ENCODE measurements at places on chromosomes 4 and X.

DNA sequence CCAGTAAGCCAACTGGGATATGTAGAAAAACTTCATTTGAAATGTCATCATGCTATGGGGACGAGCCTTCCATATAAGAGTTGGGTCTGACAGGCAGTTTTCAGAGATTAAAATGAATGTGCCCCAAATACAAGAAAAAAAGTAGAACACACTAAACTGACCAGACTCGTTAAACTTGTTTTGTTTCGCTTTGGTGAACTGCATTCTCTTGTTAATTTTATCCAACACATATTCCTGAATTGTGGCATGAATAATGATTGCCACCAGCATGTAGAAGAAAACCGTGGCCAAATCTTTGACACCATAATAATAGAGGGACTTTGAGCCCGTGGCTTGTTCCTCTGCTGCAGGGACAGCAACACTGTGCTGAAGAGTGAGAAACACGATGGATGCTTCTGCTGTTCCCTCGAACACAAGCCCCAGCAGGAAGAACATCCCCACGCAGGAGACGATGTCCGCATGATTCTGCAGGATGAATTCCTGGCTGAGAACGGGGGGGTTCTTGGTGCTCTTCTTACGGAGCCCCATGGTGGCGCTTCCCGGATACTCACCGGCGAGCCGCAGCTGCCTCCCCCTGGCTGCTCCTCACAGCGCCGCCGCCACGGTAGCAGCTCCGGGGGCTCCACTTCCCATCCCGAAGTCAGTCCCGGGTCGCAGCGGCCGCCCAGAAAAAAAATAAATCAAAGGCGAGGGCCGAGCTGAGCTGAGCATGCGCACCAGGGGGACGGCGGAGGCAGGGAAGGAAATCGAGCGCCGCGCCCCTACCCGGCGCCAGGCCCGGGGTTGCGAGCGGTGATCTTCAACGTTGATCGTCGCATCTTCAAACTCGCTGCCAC lies at the start of gene TRAM1L1:
TRAM1L1 (minus strand) TSS at position 711 of the 836 bp plus-strand sequence; CDS start at position 528, 183 bp downstream.
- DNase-seq: peak; percentile 47

- DNase-seq: no peak
Measured at GRCh38 chr4:177376024-177376423, 66.2 kb downstream of the AGA start.

GRCh38 chr4:67452100-67452845 lies 93.0 kb downstream of the CENPC start:
- DNase-seq: no peak

DNA sequence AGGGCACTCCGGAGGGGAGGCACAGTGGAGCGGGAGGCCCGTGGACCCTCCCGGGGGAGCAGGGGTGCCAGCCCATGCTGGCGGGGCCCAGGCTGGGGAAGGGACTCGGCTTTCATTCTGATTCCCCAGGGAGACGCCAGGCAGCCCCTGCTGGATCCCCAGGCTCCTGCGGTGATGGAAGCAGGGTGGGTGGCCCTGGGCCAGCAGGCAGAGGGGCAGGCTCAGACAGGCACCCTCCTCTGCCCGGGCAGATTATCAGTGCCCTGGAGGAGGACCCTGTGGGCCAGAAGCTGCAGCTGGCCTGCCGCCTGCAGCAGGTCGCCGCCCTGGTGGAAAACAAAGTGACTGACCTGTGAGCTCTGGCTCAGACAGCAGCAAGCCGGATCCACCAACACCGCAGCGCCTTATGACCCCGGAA lies 2.1 kb upstream of the SRPK3 start:
- DNase-seq: peak; percentile 32

GRCh38 chr4:66741081-66741480 lies 804.2 kb downstream of the CENPC start:
- no peak for DNase-seq

DNA sequence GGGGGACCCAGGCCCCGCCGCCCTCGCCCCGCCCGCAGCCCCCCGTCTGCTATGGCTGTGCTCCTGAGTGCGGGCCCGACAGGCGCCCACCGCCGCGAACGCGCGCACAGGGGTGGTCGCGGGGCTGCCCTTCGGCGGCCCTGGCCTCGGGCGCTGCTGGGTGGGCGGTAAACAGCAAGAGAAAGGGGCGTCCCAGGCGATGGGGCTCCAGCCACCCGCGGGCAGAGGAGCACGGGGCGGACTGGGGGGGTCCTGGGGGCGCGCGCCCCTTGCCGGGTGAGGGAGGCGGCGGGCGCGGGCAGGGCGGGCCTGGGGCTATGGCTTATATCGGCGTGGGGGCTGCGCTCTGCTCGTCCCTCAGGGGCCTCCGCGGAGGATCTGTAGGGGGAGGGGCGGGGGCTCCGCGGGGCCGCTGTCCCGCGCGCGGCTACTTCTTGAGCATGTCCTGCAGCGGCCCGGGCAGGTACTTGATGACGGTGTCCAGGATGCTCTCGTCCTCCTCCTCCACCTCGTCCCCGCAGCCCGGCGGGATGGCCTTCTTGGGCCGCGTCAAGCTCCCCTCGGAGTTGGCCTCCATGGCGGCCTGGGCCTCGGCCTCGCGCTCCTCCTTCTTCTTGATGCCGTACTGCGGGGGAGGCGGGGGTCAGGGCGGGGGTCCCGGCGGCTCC lies 39.7 kb downstream of the CPLX1 start:
- DNase-seq: no peak

DNA sequence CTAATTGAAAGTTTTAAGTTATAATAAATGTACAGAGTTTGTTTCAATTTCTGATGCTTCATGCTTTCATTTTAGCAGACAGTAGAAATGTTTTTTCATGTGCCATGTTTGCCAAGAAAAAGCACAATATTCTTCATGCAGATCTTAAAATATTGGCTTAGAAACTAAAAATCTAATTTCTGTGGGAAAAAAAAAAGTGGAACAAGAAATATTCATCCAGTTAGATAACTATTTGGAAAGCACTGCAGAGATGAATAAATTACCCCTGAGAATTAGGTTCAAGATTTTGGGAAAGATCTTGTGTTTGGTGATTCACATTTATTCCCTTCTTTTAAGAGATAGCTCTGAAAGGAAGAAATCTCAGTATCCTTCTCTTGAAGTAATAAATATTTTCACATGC lies 912.5 kb downstream of the C4orf33 start:
- DNase-seq: no peak

DNA sequence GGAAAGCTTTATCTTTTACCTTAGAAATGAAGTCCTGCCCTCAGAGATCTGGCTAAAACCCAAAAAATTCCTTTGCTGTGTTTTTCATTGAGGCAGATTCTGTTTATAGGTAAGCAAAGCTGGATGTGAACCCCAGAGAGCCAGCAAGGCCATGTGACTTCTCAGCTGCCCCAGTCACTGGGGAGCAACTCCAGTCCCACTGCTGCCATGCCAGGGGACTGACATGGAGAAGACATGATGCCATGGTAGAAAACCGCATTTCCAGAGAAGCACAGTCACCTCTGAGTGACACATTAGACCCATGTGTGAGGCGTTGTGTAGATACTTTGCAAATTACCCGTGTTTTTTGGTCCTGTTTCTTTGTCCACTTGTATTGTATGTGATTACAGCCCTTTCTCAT lies 45.4 kb downstream of the PTTG2 start:
- no peak for DNase-seq

DNA sequence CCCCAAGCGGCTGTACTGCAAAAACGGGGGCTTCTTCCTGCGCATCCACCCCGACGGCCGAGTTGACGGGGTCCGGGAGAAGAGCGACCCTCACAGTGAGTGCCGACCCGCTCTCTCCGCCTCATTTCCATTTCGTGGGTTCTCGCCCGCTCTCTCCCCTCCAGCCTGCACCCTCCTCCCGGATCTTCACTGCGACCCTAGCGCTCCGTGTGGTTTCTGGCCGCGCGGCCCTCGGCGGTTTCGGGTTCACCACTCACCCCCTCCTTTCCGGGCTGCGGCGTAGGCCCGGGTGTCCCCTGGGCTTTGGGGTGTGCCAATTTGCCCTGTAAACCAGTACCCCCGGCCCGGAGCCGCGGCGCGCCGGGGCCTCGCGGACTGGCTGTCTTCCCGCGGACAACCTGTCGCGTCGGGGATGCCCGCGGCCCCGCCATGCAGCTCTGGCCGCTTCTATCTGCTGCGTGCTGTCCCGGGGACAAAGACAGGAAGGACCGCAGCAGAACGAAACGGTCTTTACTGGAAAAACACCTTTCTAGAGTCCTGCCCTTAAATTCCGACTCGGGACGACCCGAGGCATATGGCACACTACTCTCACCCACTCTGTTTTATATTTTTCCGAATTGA lies 737 bp downstream of the FGF2 start:
- DNase-seq: peak; percentile 63

- DNase-seq: no peak
Measured at GRCh38 chr4:187209921-187210613, 486.4 kb upstream of the FAT1 start.

- DNase-seq: no peak
Measured at GRCh38 chrX:17470136-17470535, 95.1 kb downstream of the NHS start.

DNA sequence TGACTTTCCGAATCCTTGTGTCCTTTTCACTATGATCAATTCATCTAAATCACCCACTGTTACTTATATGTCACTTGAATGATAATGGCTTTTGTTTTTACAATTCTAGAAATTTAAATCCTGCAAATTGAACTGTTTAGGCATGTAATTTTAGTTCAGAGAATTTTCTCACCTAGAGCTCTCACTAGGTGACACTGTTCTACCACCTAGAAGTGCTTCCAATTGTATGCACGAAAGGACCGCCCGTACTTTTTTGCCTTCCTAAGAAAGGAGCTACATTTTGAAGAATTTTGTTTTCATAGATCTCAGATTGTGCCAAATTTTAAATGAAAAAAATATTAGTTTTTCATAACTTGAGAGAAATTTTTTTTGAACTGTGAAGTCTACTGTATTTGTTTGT lies 481.6 kb upstream of the FSTL5 start:
- DNase-seq: no peak

DNA sequence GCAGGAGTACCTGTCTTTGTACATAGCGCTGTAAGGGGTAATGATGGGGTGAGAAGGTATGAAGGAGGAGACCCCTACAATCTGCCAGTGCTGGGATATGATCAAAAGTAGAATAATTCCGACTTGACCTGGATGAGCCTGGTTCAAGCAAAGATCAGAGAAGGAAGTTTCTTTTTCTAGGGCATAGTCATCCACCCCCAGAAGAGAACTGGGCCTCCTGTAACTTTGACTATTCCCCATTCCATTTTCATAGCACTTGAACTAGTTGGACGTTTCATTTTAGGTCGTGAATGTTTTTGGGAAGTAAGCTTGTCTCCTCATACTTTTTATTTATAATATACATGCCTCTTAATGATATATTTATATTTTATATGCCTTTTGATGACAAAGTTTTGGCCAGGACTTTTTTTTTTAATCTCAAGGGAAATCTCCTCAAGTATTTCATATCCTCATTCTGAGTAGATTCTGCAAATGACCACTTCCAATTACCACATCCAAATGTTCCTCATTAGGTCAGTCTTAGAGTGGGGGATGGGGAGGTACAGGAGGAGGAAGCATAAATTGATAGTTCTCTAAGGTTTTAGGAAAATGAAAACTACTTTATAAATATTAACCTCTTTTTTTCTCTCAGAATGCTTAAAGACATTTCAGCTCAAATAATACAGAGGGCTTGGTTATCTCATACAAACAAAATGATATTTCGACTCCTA lies 3.5 kb downstream of the CXorf58 start:
- DNase-seq: no peak

- peak; percentile 37 for DNase-seq
Measured at GRCh38 chrX:66638591-66639500, at the start of gene EDA2R. TSS of gene EDA2R (minus strand) at chrX:66639078. CDS start at chrX:66616020, 23,058 bp downstream.

- DNase-seq: no peak
Measured at GRCh38 chr4:4401036-4401435, 14.1 kb downstream of the NSG1 start.

DNA sequence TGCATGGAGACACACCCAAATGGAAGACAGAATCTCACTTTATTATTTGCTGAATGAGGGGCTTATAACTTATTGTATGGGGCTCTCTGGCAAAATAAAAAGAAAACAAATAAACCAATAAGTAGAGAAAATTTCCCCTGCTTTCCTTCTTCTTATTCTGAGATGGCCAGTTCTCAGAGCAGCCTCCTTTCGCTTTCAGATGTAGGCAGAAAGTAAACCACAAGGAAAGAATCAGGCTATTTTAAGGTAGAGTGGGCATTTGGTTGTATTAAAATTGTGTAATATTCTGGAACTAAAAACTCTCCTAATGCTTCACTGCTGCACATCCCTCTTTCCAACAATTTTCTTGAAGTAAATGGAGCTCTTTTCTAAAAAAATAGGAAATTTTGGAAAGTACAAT lies 241.8 kb downstream of the GALNTL6 start:
- no peak for DNase-seq

GRCh38 chr4:172515266-172515879 lies 653.2 kb upstream of the GALNT7 start:
- no peak for DNase-seq

- no peak for DNase-seq
Measured at GRCh38 chr4:155675709-155676429, 9.2 kb downstream of the GUCY1A1 start.

GRCh38 chr4:130031858-130032257 lies 935.9 kb downstream of the C4orf33 start:
- no peak for DNase-seq

DNA sequence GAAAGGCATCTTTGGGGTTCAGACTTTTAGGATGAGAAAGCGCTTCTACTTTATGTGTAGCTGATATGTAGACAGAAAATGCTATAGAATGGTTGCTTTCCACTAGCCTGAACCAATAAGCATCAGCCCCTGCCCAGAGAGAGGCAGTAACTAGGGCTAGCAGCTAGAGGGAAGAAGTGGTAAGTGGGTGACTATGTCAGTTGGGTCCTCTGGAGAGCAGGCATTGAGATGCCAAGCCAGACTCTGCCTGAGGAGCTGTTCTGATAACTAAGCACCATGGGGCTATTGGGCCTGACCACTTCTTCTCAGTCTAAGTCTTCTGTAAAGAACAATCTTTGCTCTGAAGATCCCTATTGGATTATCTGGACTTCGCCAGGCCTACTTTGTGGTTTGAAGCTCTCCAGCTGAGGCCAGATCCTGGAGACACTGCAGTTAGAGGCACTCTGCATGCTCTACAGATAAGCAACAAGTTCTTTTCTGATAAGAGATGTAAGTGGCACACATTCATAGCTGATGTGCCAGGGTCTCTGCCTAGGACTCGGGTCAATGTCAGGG lies 146.1 kb downstream of the RBM46 start:
- no peak for DNase-seq

DNA sequence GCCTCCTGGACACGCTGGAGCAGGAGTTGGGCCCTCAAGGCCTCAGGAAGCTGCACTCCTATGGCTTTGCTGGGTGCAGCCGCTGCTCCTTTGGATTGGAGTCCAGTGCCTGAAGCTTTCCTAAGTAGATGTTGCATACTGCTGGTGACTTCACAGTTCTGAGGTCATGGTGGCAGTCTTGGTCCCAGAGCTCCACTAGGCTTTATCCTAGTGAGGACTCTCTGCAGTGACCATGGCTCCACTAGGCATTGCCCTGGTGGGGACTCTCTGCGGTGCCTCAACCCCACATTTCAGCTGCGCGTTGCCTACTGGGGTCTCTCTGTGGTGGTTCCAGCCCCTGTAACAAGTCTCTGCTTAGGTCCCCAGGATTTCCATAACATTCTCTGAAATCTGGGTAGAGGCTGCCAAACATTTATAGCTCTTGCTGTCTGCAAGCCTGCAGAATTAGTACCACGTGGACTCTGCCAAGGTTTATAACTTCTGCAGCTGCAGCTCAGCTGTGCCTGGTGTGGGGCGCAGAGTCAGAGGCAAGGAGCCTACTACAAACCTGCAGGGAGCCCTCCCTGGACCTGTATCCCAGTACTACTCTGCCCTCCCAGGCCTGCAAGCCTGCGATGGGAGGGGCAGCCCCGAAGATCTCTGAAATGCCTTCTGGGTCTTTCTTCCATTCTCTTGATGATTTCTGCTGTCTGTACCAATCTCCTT lies 46.0 kb upstream of the NFKB1 start:
- DNase-seq: no peak

All from activated CD4-positive, alpha-beta T cell treated with anti-CD3 and anti-CD28 coated beads, Interleukin-2, Interleukin-6, amounts not matched to agents 100 ng/mL and 50 ng/mL, durations not matched to agents 16 hours and 8 hours (primary cell).